SJSA1 (cell line): ENCODE measurements at places on chromosomes 6 and 20.

GRCh38 chr6:162613310-162613709 is 114.3 kb downstream of the PRKN start:
- no peak overlapping the region for H3K4me3 ChIP-seq
- no peak overlapping the region for H3K27ac ChIP-seq
- no peaks in the 10 kb centered on the region for H3K4me1 ChIP-seq
- H3K36me3 ChIP-seq = no peaks in the 10 kb centered on the region

DNA sequence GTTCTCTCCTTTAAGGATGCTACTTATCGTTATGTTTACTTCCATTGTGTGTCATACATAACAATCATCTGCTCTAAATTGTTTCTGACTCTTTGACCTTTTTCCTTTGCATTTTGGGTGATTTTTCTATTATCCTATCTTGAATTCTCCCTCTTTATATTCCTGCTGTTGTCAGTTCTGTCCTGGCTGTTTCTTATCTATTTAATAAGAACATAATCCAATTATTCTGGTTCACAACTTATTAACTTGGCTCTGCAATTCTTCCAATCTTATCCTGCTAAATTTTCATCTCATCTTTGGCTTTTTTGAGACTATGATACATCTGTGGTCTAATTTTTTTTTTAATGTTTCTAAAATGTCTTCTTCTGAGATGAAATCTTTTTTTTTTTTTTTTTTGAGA is 54.7 kb upstream of the TOX2 start:
- H3K4me3 ChIP-seq = no peak overlapping the region
- no peaks in the 10 kb centered on the region for H3K27me3 ChIP-seq
- DNase-seq = no peak
- no peaks in the 10 kb centered on the region for H3K36me3 ChIP-seq

- H3K4me1 ChIP-seq = no peaks in the 10 kb centered on the region
- no peak overlapping the region for H3K4me3 ChIP-seq
- H3K27me3 ChIP-seq = no peaks in the 10 kb centered on the region
- H3K27ac ChIP-seq = no peak overlapping the region
Observed at GRCh38 chr6:5712349-5713215, 294.1 kb downstream of the NRN1 start.

DNA sequence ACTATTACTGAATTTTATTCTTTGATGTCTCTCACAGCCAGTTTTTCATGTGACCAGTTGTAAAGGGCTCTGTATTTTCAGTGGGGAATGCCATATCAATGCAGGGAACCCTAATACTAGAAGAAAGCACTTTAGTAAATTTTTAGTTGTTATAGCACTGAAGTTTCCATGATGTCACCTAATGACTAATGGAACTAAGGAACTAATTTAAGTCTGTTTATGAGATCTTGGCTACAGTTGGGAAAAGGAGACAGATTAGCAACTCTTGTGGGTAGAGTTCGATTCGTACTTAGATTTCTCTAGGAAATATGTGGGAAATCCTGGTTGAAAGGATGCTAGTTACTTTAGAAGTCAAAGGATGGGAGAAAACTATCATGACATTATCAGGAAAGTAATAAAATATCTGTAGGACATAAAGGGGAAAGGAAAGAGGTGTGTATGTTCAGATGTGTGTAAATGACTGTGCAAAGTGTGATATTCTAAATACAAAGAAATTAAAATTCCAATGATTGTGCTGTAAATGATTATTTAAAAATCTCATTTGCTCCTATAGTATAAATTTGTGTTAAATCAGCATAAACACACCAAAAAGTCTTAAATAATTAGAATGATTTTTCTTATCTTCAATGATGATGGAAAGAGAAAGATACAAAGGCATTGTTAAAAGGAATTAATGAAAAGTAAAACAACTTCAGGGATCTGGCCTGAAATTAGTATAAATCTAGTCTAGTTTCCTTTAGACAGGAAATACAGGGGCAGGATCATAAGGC is 103.4 kb downstream of the LRRC1 start:
- H3K27me3 ChIP-seq = no peaks in the 10 kb centered on the region
- H3K27ac ChIP-seq = peak overlapping the region; percentile 27; the same call in 1 of the 2 replicates
- H3K4me1 ChIP-seq = peaks cover 36% of the 10 kb centered on the region
- H3K4me3 ChIP-seq = no peak overlapping the region
- H3K36me3 ChIP-seq = peaks cover 29% of the 10 kb centered on the region

DNA sequence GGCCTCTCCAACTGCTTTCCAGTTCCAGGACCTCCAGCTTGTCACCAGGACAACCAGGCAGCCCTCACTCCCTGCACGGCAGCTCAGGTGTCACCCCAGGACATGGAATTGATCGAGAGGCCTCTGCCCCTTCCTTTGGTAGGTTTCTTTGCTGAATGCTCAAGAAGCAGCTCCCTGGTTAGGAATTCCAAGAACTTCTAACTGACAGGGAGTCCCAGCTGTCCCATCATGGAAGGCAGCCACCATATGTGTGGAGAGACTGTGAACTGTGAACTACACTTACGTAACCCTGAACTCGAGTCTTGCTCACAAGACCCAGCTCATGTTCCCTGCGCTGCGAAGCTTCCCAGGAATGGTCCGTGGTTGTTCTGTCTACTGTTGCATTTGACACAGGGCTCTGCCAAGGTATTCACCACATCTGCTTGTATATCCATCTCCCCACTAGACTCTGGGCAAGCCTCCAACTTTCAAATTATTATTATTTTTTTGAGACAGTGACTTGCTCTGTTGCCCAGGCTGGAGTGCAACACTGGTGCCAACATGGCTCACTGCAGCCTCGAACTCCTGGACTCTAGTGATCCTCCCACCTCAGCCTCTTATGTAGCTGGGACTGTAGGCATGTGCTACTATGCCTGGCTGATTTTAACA is 35.7 kb downstream of the MGME1 start:
- H3K4me3 ChIP-seq = no peak overlapping the region
- H3K4me1 ChIP-seq = no peaks in the 10 kb centered on the region
- no peaks in the 10 kb centered on the region for H3K36me3 ChIP-seq
- no peaks in the 10 kb centered on the region for H3K27me3 ChIP-seq
- H3K27ac ChIP-seq = no peak overlapping the region

DNA sequence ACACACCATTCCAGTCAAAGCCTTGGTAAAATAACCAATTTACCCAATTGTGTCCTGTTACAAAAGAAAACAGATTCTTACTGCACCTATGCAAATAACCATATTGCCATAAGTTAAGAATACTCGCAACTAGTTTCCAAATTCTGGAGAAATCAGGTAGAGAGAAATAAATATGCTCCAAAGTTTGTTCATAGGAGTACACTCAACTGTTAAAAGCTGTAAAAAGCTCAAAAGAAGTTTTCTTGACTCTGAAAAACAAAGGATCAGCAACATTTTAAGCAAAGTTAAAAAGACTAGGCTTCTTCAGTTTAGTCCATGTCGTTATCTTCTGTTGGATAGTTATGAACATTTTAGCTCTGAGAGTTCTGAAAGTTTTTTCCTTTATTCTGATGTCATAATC is 48.0 kb downstream of the CEP85L start:
- no peak overlapping the region for H3K27ac ChIP-seq
- H3K4me1 ChIP-seq = no peaks in the 10 kb centered on the region

DNA sequence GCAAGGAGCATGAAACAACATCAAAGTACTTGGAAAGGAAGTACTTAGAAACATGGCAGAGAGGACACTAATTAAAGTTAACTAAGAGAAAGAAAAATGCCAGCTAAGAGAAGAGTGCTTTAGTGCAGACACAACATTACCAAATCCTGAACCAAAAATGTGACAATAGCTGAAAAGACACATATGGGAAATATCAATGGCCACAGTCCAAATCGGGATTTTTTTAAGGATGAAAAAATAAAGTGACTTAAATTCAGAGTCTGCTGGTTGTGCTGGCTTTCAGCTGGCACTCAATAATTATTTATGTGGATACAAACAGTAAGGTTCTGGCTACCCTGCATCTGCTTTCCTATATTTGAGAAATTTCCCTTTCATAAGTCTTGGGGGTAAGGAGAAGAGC is 12.6 kb upstream of the DST start:
- no peaks in the 10 kb centered on the region for H3K27me3 ChIP-seq
- no peak for DNase-seq
- H3K4me3 ChIP-seq = no peak overlapping the region
- peaks cover 37% of the 10 kb centered on the region for H3K4me1 ChIP-seq

GRCh38 chr20:7744411-7744810 is 195.8 kb downstream of the HAO1 start:
- no peaks in the 10 kb centered on the region for H3K36me3 ChIP-seq
- H3K27me3 ChIP-seq = no peaks in the 10 kb centered on the region
- no peak overlapping the region for H3K4me3 ChIP-seq
- peaks cover 11% of the 10 kb centered on the region for H3K4me1 ChIP-seq
- no peak for DNase-seq

GRCh38 chr6:87473419-87473903 is 687 bp downstream of the SLC35A1 start:
- no peak overlapping the region for H3K27ac ChIP-seq
- H3K36me3 ChIP-seq = peaks cover 10% of the 10 kb centered on the region
- DNase-seq = no peak
- H3K4me3 ChIP-seq = peak overlapping the region; percentile 87

DNA sequence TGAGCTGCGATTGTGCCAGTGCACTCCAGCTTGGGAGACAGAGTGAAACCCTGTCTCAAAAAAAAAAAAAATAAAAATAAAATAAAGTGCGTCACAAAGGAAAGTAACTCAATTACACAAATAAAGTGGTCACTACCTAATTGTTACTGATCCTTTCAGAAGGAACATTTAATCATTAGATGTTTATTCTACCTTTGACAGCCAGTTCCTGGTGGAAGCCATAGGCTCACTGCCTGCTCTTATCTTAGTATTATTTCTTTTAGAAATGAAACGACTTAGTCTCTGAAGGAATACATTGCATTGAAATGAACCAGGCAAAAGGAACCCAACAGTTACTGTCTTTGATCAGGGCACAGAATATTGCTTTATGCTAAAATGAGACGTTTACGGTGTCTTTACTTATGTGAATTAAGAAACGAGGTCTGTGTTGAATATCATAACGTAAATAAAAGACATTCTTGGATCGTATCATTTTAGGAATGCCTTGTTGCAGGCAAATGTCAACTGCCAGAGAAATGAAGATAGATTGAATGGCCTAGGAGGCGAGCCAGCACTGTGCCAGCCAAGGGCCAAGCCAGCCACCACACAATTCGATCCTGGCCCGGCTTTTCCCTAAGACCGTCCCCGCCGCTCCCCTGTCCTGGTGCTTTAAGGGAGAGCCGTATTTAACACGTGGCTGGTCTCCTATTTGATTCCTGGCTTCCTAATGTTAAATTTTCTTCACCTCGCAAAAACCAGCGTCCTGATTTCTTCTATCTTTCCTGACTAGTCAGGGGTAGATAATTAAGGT is 136.7 kb upstream of the GMDS start:
- DNase-seq = no peak
- no peak overlapping the region for H3K4me3 ChIP-seq
- H3K27ac ChIP-seq = no peak overlapping the region
- H3K4me1 ChIP-seq = peaks cover 29% of the 10 kb centered on the region
- no peaks in the 10 kb centered on the region for H3K36me3 ChIP-seq

DNA sequence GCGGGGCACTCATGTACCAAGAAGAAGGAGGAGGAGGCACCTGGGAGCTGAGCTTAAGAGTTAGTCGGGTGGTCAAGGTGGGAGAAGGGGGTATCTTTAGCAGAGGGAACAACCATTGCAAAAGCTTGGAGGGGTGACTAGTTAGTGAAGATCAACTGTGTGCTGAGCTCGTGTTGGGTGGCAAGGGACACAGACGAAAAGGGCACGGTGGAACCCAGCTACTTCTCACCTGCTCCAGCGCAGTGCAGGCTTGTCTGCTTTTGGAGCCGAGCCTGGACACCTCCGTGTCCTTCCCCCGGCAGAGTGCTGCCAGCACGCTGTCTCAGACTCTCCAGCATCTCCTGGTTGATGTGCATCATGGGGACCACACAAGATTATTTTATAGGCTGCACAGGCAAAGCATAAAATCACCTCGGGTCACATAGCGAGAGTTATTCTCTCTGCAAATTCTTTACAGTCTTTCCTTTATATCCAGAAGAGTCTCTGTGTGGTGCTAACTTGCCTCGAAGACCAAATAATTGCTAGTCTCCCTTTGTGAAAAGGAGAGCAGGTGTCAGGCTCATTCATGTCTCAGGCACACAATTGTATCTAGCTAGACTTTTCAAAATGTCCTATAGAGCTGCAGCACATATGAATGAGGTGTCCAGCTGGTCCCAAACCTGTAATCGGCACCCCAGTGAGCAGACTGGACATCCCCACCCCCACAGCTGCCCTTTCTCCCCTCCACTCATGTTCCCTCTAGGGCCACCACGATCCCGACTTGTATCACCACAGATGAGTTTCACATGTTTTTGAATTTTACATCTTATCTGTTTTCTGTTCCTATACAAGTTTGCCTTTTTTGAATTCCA is 123.4 kb downstream of the CEBPB start:
- H3K27me3 ChIP-seq = no peaks in the 10 kb centered on the region
- no peak overlapping the region for H3K4me3 ChIP-seq
- H3K36me3 ChIP-seq = no peaks in the 10 kb centered on the region

DNA sequence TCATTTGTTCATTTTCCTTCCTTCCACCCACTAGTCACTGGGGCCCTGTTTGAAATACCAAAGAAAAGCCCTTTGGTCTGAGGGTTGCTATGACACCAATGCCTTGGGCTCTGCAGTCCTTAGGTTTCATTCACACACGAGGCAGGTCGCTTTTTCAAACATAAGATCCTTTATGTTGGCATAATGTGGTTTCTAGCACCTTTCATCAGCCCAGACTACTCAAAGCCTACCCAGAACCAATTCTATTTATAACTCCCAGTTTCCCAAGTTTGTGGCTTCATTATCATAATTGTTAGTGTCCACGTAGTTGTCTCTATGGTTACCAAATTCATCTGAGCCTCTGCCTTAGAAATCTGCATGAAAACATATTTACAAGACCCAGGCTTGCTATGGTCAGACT is 6.6 kb upstream of the TP53RK start:
- H3K4me1 ChIP-seq = no peaks in the 10 kb centered on the region
- no peak overlapping the region for H3K27ac ChIP-seq
- no peaks in the 10 kb centered on the region for H3K36me3 ChIP-seq

DNA sequence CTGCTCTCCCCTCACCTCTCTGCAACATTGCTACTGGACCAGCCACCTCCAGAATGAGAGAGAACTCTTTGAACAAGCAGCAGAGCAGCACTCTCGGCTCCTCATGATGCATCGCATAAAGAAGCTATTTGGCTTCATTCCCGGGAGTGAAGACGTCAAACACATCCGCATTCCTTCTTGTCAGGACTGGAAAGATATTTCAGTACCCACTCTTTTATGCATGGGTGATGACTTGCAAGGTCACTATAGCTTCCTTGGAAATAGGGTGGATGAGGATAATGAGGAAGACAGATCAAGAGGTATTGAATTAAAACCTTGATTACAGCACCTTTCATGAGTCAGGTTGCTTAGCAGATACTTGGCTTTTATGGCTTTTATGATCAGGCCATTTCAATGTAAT is 4.3 kb downstream of the CALHM4 start:
- H3K27me3 ChIP-seq = no peaks in the 10 kb centered on the region
- H3K4me3 ChIP-seq = no peak overlapping the region
- 0 out of 2 replicates have a peak overlapping the region, but pooled peaks have one; percentile 1 for H3K27ac ChIP-seq

DNA sequence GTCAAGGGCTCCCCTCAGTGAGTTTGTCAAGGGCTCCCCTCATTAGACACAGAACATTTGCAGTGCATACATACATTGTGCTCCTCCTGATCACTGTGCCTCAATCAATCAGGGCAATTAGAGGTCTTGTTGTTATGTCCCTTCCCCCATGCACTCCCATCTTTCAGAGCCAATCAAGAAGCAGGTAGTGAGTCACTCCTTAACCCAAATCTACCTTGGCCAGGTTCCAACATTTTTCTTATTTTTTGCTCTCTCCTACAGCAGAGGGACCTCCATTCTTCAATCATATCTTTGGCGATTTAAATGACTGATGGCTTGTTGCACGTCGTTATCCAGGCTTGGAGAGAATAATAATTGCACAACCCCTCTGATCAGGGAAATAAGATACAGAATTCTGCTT is 409.9 kb upstream of the SPTLC3 start:
- no peaks in the 10 kb centered on the region for H3K4me1 ChIP-seq
- no peak for DNase-seq
- no peak overlapping the region for H3K27ac ChIP-seq
- H3K36me3 ChIP-seq = no peaks in the 10 kb centered on the region
- no peaks in the 10 kb centered on the region for H3K27me3 ChIP-seq
